ENCODE measurements at places on chromosomes 3 and 15.
A peak's percentile ranks its signal among the peaks of the same experiment; 100 is the strongest.

DNA sequence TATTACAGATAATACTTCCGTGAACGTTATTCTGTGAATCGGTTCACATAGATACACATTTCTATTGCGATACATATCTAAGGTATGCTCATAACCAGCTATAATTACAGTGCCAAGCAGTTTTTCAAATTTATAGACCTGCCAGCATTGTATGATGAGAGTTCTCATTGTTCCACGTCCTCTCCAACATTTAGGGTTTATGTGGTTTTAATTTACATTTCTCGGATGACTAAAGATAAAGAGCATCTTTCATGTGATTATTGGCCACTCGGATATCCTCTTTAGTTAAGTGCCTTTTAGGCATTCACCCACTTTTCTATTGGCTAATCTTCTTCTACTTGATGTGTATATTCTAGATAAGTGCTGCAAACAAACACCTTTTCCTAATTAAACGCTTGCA lies 134.7 kb upstream of the CCDC54 start:
- no peak for DNase-seq

DNA sequence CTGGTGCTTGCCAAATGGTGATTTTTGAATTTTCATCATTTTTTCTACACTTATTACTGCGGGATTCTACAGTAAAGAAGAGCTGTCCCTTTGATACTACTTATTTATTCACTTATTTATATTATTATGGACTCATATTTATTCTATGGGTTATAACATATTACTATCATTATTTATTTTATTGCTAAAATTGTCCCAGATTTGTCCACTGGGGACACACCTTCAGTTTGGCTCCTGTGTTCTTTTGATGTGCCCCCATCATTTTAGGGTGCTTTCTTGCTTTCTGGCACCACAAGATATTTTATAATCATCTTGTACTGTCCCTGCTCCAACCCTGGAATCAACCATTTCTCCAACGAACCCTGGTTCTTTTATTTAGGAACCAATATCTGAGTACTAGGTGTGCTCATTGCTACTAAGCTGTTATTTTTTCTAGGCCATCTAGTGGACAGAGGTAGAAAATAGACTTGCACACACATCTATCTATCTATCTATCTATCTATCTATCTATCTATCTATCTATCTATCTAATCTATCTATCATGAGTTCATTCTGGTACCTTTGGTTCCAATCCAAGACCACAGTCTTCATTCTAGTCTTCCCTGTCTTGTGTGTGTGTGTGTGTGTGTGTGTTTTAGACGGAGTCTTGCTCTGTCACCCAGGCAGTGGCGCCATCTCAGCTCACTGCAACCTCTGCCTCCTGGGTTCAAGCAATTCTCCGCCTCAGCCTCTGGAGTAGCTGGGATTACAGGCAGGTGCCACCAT lies 16.0 kb downstream of the SLC22A14 start:
- DNase-seq, result peak; percentile 33

DNA sequence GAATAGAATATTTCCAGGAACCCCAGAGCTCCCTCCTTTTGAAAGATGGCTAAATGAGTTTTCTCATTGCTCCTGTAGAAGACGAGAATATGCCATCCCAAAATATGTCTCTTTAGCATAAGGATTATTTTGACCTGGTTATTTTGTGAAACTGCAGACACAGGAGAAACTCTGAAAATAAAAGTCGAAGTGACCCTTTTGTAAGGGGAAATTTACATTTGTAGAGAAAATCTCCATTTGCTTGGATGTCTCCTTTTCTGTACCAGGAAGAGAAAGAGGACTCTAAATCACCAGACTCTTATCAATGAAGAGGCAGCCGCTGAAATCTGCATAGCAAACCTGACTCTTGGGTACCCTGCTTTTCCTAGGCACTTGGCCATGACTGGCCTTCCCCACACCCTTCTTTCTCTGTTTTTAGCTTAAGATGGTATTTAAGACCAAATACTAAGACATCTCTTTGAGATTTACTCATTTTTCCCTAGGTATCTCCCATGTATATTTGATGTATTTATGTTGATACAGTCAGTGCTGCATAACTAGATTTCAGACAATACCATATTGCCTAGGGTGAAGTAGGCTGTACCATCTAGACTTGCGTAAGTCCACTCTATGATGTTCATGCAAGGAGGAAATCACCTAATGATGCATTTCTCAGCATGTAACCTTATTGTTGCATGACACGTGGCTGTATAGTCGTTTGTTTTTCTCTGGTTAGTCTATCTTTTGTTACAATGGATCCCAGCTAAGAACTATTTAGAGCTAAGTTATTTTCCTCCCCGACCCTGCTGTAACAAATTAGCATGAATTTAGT lies 98.2 kb upstream of the UBE3A start:
- no peak for DNase-seq

DNA sequence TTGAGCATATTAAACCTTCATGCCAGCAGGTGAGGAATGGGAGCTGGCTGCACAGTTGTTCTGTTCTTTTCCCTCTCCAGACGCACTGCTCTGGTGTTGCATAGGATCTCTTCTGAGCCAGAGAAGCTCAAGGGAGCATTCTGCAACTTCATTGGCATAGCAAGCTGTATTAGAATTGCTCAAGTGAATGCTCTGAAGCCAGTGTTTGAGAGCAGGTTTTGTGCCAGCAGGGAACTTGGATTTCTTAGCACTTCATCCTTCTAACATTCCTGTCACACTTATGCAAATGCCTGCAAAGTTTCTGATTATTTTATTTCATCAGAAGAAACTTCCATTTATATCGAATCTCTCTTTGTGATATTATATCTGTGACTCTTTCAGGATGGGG lies 366.6 kb downstream of the AGBL1 start:
- DNase-seq, result no peak

- DNase-seq, result no peak
Measured at GRCh38 chr3:152998591-152998990, 163.4 kb upstream of the RAP2B start.

GRCh38 chr3:41522612-41523011 lies 323.3 kb downstream of the CTNNB1 start:
- DNase-seq, result no peak
